ENCODE measurements at places on chromosomes 2 and 18.

GRCh38 chr2:70935468-70936164 lies at the start of gene ATP6V1B1:
Gene ATP6V1B1, plus strand, starts transcription at chr2:70935900. Its CDS starts 55 bp downstream, at chr2:70935955.
- no peak for DNase-seq

DNA sequence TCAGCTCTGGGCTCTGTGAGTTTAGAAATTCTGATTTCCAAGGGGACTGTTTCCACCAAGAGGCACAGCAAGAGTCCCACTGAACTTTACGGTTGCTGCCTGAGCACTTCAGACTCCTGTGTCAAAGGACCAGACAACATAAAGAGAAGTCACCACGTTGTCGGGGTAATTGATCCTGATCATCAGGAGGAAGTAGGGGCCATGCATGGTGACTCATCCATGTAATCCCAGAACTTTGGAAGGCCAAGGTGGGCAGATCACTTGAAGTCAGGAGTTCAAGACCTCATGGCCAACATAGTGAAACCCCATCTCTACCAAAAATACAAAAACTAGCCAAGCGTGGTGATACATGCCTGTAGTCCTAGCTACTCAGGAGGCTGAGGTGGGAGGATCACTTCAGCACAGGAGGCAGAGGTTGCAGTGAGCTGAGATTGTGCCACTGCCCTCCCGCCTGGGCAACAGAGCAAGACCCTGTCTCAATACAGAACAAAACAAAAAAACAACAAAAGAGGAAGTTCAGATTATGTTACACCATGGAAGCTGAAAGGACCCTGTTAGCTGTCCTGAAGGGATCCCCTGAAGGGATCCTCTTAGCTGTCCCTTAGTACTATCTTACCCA lies 9.4 kb upstream of the ASXL2 start:
- no peak for DNase-seq

DNA sequence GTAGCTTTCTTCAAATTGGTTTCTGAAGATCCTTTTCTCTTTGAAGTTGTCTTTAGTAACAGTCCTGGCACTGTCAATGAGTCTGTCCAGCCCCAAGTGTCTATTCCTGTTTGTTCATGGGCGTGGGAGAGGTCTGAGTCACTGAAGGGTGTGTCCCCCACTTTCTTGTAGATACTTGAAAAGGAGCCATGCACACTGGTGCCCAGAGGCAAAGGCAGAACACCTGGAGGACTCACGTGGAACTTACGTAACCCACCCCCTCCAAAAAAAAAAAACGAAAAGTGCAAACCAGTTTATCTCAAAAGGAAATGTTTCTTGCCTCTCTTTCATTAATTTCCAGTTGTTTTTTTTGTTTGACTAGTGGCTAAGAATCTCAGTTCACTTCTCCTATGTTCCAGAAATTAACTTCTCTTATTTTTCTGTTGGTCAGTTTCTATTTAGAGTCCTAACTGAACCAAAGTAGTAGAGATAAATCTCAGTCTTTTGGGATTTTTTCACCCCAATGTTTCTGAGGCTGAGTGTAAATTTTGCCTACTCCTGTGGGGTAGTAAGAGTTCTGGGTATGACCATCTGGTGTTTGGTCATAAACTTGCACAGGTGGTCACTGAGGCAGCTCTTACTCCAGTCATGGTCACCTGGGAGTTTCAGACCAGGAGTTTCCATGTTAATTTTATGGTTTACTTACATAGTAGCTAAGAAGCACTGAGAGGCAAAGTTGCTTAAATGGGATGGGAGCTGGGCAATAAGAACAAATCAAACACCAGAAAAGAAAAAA lies 54.9 kb downstream of the DSC3 start:
- DNase-seq, result no peak

DNA sequence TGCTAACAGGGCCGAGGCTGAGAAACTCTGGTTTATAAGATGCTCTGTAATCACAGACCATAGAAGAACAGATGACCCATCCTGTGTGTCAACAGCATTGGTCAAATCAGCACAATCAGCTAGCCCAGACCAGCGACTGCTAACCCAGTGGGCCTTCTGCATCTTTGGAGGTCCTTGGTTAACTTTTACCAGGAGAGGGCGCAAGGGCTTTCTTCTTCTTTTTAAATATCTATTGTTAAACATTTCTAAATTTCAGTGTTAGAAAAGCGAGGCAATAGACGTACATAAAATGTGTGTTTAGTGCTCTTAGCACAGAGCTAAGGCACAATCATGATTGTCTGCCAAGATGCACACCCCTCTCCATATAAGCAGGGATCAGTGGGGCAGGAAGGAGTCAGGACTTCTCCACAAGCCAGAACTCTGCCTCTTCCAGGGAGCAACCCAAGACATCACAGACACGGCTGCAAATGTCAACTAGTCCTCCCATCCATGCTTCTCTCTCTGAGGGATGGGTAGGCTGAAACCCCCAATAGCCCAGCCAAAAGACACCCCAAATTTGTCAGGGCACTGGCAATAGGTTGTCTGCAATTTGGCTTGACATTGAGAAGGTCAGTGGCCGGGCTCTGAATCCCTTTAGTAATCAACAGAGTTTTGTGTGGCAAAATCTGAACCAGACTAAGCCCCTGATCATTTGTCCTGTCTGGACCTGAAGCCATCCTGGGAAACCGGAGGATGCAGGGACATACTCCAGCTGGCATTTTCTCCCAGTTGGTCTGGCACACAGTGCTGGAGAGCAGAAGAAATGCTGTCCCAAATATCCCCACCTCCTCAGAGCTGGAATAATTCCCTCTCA lies 188.2 kb downstream of the BCL2 start:
- DNase-seq, result peak; percentile 76

DNA sequence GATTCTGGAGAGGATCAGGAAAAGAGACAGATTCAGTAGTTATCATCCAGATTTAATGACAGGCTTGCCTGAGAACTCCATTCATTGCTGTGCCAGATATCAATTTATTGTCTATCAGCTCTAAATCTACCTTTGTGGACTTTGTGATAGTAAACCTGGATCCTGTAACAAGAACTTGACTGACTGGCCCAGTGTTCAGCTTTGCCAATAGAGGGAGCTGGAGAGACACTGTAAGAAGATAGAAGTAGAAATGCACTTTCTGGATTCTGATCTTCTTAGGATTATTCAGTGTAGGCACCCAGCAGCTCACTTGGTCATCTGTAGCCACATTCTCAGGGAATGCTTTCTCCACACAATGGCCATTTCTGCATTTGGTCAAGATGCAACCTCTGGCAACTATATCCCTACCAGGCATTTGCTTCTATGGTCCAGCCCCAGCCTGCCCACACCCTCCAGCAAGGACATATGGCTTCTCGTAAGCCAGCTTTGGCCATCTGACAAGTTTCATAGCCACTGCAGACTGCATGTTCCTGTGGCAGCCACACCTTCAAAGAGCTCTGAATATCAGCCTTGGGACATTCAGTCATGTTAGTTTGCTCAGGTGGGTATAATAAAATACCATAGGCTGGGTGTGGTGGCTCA lies 6.1 kb upstream of the SERPINB8 start:
- DNase-seq, result peak; percentile 71

- DNase-seq, result peak; percentile 10
Measured at GRCh38 chr2:25375989-25376545, 34.3 kb upstream of the DNMT3A start.

DNA sequence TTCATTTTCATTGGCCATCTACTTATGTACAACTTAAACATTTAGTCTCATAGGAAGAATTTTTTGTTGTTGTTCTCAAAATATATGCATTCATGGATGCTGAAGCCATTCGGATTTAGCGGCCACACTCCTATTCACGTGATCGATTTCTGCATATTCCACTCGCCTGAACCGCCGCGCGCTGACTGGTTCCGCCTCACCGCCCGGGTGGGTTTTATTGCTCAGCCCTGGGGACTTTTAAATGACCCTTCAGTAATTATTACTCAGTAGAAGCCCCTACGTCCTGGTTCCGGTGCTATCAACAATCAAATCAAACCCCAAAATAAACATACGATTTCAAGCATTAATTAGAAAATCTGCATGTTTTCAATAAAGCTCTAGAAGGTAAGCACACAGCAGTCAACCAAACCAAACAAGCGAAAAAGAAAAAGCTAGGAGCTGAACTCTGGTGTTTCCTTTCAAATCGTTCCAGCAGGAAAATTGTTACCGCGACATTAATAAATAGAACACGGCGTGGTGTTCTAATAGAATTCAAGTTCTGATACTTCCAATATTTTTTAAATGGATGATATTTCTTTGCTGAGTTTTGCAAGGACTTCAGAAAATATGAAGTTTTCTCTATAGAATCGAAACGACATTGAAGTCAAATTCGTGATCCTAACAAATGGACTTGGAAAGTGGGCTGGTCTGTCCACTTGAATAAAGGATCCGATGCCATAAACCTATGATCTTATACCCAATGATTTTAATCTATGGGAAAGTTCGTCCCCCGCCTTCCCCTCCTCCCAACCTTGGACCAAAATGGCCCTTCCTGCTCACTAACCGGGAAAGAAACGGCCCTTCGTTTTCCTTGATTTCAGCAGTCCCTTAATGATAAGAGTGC lies 9.3 kb downstream of the PAX3 start:
- no peak for DNase-seq

- DNase-seq, result no peak
Measured at GRCh38 chr2:174945601-174946260, 59.5 kb downstream of the CHN1 start.

GRCh38 chr2:66569974-66570373 lies 135.0 kb downstream of the MEIS1 start:
- no peak for DNase-seq

GRCh38 chr2:108363908-108364225 lies 13.9 kb upstream of the SULT1C4 start:
- no peak for DNase-seq

GRCh38 chr2:45438872-45439665 lies 172.0 kb downstream of the SRBD1 start:
- no peak for DNase-seq

DNA sequence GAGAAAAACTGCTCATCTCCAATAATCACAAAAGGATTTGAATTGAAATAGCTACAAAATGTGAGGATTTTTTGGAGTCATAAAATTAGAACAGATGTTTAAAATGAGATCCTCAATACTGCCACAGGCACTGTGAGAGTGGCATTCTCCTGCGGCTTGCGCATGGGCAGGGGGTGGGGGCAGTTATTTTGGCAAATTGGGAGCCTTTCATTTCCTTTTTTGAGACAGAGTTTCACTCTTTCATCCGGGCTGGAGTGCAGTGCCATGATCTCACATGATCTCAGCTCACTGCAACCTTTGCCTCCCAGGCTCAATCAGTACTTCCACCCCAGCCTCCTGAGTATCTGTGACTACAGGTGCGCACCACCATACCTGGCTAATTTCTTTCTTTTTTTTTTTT lies 42.4 kb downstream of the POMC start:
- DNase-seq, result no peak

GRCh38 chr18:76398295-76398694 lies 96.7 kb downstream of the ZNF516 start:
- no peak for DNase-seq

DNA sequence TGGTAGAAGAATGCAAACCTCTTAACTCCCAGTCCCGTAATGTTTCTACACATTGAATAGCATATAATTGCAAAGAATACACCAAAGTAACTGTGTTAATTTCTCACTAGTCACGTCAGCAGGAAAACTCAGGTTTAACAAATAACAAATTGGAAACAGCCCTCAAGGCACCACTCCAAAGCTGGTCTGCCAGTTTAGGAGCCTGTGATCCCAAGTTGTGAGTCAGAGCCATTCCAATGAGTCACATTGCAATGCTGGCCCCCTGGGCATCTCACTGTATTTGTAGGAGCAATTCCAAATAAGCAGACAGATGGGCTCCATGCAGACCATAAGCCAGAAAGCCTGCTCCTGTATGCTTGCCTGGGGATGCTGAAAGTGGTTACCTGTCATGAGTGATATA lies 143.2 kb upstream of the SETBP1 start:
- DNase-seq, result no peak

DNA sequence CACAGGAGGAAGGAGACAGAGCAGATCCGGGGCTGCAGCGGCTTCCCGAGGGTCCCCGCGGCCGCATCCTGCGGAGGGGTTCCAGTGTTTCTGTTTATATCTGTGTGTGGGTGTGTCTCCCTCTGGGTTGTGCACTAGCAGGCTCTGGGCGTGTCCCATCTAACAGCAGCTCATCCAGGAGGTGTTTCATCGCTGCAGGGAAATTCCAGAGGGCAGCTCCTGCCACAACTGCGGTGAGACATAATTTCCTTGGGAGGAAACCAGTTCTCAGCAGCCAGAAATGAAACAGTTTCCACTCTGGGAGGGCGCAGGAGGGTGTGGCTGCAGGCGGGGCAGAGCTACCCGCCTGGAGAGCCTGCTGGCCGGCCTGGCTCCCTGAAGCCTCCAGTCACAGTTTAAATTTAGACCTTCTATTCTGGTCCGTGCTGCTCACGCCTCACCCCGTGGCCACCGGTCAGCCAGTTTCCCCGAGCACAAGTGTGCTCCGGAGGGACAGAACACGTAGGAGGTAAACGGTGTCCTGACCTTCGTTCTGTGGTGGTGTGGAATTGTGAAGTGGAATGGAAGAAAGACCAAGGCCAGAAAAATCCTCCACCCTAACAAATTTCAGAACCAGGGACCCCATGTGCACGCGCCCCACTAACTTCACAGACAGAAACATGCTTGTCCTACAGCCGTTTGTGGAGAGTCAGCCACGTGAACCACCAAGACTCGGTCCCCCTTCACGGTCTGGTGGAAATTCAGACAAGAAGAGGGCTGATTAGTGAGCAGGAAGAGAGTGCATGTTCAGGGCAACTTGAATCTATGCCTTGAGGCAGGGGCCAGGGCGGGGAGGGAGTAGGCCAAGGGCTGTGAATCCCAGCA lies 50.2 kb downstream of the TEX44 start:
- peak; percentile 42 for DNase-seq

DNA sequence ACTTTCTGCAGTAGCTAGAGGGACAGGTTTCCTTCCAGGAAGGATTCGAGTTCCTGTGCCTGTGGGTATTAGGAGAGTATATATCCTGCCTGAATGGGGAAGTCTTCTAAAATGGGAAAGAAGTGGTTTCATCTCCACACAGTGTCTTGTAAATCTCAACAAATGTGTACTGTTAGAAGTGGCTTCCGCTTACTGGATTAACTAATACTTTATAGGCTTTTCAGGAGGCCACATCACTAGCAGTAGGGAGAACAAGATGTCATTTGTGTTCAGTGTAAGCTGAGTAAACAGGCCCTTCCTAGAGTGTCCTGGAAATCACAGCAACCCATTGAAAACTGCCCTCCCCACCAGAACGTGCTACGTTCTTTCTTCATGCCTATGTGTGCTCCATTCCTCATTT lies 12.5 kb upstream of the POLR1B start:
- no peak for DNase-seq

Measured in CD4-positive, alpha-beta T cell treated with Interleukin-17A for 4 hours (primary cell).